ENCODE measurements at places on chromosomes 4 and X.
A peak's percentile ranks its signal among the peaks of the same experiment; 100 is the strongest.

DNA sequence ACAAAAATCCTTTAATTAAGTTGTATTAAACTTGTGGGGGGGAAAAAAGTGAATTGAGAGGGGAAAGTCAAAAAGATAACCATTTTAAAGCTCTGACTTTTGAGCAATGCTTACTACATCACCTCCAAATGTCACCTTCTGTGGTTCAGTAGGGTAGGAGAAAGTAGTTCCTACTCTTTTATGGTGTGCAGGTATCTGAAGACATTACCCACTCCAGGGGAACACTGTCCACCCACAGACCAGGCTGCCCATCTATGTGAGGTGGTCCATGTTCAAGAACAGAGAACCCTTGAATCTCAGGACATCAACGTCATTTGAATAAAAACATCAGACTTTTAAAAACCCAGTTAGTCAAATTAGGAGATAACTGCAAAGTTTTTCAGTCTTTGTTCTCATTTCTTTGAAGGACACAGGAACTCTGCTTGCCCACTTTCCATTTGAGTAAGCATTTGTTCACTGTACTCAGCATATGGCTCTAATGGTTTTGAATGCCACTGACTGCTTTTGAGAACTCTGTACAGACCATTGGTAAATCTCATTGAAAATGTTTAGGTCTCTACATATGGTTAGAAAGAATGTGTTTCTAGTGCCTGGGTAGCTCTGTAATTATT is 18.4 kb downstream of the NMU start:
- no peak for DNase-seq

GRCh38 chr4:21512353-21512752 is 436.2 kb downstream of the KCNIP4 start:
- peak; percentile 51 for DNase-seq

DNA sequence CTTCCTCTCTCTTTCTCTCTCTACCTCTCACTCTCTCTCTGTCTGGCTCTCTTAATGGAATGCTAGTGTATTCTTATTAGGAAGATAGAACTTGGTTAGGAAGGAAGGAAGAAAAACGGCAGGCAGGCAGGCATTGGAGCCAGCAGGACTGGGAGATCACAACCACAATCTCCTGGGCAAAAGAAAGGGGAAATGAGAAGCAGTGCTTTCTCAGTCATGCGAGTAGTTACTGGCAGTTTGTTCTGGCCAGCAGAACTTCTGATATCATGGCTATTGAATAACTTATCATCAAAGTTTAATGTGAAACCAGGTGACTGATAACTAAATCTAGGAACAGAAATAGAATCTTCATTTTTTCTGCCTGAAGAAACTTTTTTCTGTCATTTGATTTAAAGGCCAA is 60.9 kb upstream of the PAGE1 start:
- no peak for DNase-seq

GRCh38 chrX:77502951-77503525 is 55.8 kb downstream of the FGF16 start:
- DNase-seq: no peak

DNA sequence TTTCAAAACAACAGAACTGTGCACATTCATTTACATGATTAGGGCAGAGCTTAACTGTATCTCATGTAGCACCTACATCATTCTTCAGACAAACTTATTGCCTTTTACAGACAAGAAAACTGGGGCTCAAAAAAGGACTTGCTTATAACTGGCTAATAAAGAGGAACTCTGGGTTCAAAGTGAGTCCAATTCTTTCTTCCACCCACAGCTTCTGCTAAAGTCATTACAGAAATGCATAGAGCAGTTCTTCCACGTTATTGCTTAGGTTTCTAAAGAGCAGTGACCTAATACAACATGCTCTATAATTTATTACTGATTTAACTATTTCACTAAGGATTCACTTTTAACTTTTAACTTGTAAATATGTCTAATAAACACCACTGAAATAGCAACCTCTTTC is 60.6 kb downstream of the ELOVL6 start:
- no peak for DNase-seq

- no peak for DNase-seq
Measured at GRCh38 chr4:14841801-14842768, 160.2 kb upstream of the CPEB2 start.

DNA sequence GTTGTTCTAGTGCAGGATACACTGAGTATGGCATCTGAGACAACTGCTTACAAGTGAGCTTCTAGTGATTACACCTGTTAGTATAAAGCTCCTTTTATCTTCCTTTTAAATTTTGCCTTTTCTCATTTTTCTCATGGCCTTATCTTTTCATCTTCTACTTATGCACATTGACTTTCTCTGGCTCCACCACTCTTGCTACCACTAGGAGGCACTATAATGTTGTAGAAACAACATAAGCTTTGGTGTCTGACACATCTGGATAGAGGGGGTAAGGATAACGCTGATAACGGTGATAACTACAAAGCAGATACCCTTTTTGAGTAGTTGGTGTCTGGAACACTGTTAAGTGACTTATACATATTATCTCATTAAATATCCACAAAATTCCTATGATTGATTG is 187.4 kb upstream of the TEX13C start:
- no peak for DNase-seq

- DNase-seq: no peak
Measured at GRCh38 chrX:40864972-40865371, 129.6 kb upstream of the MED14 start.

DNA sequence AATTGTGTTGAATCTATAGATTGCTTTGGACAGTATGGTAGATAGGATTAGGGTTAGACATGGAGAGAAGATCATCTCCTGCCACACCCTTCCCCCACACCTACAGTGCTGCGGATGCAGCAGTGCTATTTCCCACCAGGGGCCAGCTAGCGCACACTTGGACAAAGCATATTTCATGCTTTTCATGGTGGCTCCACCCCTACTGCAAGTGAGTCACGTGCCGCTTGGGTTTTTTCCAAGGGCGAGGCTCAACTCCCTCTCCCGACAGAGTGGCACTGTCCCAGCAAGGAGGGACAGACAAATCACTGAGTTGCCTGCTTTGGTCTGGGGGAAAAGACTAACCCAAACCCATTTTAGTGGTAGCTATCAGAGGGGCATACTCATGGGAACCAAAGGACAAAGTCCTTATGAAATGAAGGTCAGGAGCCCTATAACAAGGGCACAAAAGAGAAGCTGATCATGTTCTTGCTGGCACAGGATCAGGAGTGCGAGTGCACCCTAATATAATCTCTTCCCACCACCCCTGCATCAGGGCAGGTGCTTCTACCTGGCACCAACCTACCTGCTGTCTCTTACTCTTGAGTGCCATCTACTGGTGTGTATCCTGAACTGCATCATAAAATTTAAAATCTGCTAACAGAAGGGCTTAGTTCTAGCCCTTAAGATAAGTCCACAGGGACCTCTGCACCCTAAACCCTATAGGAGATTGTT is 55.1 kb upstream of the PGAM4 start:
- no peak for DNase-seq

DNA sequence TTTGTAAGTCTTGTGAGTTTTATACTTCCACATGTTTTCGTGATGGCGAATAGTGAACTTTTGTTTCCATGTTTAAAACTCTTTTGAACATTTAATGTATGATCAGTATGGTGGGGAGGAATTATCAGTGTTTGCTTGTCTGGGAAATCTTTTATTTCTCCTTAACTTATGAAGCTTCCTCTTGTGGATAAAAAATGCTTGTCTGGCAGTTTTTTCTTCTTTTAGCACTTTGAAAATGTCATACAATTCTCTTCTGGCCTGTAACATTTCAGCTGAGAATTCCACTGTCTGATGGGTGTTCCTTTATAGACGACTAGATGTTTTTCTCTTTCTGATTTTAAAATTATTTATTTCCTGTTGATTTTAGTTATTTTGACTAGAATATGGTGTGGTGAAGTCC is 576.0 kb downstream of the DACH2 start:
- DNase-seq: no peak

Data from kidney capillary endothelial cell (primary cell).